T-helper 2 cell (primary cell): ENCODE measurements at places on chromosomes 16 and 17.

- no peak for DNase-seq
These were observed 43.3 kb upstream of the NF1 start for GRCh38 chr17:31051506-31051905.

- DNase-seq = no peak
These were observed 920.9 kb upstream of the GOT2 start for GRCh38 chr16:59655031-59655430.

GRCh38 chr17:41390411-41390938, 6.9 kb downstream of the KRT31 start:
- no peak for DNase-seq

DNA sequence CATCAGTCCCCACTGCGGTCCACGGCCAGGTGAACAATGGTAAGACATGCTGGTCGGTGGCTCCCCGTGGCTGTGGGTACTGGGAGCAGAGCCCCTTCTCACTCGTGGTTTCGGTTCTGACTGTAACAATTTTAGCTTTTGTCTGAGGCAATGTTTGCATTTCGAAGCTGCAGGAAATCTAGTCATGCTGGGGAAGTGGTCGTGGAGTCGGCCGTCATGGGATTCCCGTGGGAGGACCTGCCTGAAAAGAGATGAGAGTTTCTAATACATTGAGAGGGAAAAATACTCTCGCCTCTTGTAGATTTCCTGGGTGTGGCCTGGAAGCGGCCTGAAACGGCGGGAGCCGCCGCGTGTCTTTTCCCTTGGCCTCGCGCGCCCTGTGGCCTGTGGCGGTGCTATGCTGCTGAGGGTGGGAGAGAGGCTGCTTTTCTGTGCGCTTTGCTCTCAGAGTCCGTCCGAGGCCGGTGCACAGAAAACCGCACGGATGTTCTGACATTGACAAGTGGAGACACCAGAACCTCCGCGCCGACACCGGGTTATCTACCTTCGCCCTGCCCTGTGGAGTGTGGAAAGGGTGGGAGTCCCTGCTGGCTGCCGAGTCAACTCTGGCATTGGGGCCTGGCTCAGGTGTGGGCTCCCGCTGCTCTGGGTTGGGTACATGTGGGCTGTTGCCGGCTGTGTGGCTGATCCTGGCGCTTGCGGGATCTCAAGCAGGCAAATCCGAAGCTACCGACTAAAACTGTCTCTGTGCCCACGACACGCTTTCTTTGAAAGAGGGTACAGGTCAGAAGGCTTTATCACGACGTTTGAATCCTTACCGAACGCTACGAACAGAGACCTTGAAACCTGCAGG, 60.8 kb downstream of the WDR45B start:
- DNase-seq = no peak

DNA sequence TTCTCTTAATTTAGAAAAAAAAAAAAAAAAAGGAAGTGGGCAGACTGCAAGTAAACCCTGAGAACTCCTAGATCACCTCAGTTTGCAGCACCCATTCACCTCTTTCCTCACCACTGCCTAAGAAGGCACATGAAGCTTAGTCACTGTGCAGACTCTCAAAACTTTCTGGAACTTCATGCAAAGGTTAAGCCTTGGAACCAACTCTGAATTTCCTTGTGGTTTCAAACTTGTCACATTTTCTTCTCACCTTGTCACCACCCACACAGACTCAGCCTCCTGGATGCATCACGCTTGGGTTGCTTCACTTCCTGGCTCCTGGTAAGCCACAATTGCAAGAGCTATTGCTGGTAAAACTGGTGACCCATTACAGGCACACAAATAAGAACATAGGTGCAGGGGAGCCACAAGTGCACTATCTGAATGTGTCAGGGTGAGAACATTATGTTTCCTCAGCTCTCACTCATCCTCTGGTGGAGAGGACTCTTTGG, 15.0 kb upstream of the CPD start:
- DNase-seq = peak; percentile 98

GRCh38 chr17:47323382-47324223, at the start of gene EFCAB13:
Gene EFCAB13, plus strand, starts transcription at chr17:47323955. Its CDS starts 4,399 bp downstream, at chr17:47328354.
- DNase-seq = peak; percentile 71

DNA sequence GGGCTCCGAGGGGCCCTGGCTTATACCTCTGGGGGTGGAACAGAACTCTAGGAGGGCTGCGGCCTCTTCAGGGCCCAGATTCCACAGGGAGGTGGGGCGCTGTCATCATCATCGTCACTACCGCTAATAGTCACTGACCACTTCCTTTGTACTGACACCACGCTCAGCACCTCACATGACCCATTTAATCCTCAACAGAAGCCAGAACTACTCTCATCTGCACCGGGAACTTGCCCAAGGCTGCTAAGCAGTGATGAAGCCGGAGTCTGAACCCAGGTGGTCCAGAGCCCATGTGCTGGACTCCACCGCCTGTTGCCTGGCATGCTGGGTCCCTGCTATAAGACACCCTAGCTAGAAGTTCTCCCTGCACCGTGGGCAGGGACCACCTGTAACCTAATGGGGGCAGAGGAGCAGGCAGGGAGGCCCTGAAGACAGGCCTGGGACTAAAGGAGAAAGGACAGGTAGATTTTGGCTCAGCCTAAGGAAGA, 12.0 kb downstream of the UNC13D start:
- no peak for DNase-seq

- DNase-seq = no peak
These were observed 66.9 kb downstream of the SKAP1 start for GRCh38 chr17:48363161-48363560.

GRCh38 chr17:81294512-81295030, 536 bp downstream of the SLC38A10 start:
- no peak for DNase-seq

- DNase-seq = peak; percentile 78
These were observed 629 bp downstream of the GEMIN4 start for GRCh38 chr17:751269-752001.

DNA sequence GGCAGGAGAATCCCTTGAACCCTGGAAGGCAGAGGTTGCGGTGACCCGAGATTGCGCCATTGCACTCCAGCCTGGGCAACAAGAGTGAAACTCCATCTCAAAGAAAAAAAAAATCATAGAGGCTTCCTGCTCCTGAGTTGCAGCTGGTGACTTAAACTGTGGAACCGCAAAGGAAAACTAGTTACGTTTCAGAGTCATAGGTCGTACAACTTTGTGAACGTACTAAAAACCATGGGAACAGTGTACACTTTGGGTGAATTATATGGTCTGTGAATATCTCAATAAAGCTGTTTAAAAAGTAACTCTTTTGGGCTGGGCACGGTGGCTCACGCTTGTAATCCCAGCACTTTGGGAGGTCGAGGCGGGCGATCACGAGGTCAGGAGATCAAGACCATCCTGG, 23.6 kb downstream of the SLC5A10 start:
- DNase-seq = no peak

DNA sequence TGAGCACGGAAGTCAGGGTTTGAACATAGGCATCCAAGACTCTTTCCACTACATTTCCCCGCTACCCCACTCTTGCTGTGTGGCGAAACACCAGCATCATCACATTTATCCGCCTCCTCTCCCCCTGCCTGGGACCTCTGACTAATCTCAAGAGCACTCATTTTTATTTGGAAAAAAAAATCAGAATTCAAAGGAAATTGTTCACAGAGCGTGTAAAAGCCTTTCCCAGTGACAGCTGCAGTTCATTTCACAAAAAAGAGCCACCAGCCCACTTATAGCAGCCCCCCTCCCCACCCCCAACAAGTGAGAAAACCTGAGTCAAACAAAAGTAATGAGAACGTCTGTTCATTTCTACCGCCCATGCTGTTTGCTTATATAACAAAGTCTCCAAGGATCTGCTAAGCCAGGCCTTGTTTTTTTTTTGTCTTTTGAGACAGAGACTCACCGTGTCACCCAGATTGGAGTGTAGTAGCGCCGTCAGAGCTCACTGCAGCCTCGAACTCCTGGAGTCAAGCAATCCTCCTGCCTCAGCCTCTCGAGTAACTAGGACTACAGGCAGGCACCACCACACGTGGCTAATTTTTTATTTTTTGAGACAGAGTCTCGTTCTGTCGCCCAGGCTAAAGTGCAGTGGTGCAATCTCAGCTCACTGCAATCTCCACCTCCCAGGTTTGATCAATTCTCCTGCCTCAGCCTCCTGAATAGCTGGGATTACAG, 48.3 kb upstream of the HAPSTR1 start:
- no peak for DNase-seq
